Activated T-helper 17 cell treated with anti-CD3 and anti-CD28 coated beads, Interleukin-2, amount 50 U/mL, for 72 hours (primary cell): ENCODE measurements at places on chromosomes 4 and X.

DNA sequence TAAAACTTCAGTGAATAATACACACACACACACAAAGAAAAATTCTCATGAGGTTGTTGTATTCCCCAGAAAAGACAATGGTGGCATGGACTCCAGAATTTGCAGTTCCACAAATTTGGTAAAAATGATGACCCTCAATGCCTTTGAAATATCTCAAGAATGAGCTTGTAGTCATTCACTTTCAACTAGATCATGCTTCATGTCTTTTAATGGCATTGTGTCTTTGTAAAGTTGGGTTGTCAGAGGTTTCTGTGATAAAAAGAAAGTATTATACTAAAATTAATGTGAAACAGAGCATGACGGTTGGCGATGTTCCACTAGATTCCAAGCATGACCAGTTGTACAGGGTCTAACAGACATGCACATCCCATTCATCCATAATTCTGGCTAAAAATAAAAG is 685.0 kb upstream of the FRG1 start:
- no peak for ATAC-seq

DNA sequence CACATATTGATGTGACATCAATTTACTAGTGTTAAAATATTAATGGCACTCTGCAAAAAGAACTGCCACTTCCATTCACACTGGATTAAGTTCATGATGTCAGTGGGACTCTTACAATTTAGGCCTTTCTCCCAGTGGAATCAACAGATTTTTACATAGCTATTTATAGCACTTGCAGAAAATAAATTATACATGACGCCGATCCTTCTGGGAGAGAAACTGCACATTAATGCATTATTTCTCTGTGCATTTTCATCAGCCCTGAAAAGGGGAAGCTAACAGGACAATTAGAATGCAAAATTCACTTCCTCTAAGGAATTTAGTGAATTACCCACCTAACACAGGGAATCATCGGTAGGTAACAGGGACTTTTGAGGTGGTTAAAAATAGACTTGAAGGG is 15.7 kb downstream of the LGI2 start:
- no peak for ATAC-seq

DNA sequence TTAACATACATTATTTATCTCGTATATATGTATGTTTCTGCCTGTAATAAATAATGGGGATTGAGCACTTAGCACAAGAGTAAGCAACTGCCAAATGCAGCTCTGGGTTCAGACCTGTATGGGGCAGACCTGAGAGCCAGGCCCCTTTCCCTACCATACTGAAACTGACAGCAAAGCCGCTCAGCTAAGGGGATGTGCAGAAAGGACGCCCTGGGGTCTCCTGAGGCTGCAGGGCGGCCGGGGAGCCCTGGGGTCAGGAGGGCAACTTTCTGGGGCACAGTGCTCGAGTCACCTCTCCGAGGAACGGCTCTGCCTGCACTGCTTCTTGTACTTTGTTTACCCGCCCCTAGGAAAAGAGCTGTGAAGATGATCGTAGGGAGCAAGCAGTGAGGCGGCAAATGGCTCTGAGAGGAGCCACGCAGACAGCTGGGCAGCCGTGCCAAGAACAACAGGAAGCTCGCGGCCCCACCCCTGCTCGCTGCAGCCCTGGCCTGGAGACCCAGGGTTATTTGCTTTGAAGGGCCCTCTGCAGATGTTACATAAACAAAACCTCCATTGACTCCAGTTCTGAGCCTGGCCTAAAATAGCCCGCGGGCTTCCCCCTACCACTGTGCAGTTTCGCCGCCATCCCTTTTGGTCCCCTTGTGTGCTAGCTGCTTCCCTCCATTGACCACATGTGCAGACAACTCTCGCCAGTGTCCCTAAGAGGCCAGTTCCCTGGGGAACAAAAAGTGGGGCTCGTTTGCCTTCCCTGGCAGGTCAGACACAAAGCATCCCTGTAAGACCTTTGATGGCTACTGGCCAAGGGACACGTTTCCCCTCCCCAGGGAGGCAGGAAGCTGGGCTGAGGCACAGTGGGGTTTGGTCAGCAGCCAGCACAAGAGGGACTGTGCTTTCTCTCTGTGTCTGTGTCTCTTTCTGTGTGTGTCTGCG is 111.3 kb upstream of the LNX1 start:
- ATAC-seq = no peak

DNA sequence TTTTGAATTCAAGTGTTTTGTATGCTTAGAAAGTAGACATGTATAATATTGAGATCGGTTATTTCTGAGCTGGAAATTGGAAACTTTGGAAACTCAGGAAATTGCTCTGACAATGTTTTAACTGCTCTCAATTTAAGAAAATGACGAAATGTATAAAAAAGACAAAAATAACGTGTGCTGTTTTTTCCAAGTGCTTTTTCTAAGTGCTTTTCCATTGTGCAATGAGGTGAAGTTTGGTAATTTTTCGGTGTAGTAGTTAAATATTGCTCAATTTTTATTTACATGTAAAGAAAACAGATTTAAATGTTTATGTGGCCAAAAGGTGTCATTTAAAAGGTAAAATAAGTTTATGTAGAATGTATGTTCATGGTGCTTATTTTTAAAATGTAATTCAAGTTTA is 39.4 kb upstream of the RHOH start:
- ATAC-seq = no peak

GRCh38 chrX:132751063-132751690 is 207.3 kb downstream of the HS6ST2 start:
- ATAC-seq = no peak

- no peak for ATAC-seq
Measured at GRCh38 chr4:150009533-150009932, 68.7 kb upstream of the DCLK2 start.

DNA sequence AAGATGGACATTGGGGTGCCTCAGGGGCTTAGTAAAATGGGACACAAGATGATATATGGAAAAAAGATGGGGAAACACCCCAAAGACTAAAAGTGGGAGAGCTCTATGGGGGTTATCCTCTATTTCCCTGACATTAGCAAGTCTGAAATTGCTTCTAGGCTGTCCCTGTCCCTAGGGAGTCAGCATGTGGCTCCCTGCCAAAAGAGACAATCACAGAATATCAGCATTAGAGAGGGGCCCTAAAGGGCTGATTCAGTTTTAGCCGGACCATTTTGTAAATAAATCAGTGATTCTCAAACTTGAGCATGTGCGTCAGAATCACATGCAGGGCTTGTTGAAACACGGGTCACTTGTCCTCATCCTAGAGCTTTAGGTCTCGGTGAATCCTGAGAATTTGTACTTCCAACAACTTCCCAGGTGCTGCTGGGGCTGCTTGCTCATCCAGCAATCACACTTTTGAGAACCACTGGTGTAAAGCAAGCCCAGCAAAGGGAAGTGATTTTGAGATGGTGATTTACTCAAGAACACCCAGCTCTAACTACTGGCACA is 165.3 kb upstream of the DGKK start:
- ATAC-seq = no peak

DNA sequence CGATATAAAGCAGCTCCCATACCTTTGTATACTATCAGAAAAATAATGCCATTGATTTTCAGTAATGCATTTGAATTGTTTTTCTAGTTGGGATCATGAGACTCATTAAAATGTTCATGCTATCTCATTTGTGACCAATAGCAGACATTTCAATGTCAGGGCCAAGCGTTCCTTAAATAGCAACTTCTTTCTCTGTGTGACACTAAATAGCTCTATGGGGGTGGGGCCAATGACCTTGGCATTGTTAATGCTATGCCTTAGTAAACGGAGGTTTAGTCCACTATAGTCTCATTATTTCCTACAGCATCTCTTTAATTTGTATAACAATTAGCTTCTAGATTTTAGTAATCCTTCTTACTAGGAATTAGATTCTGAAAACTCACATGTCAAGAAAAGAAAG is 48.6 kb upstream of the ARHGAP24 start:
- no peak for ATAC-seq

DNA sequence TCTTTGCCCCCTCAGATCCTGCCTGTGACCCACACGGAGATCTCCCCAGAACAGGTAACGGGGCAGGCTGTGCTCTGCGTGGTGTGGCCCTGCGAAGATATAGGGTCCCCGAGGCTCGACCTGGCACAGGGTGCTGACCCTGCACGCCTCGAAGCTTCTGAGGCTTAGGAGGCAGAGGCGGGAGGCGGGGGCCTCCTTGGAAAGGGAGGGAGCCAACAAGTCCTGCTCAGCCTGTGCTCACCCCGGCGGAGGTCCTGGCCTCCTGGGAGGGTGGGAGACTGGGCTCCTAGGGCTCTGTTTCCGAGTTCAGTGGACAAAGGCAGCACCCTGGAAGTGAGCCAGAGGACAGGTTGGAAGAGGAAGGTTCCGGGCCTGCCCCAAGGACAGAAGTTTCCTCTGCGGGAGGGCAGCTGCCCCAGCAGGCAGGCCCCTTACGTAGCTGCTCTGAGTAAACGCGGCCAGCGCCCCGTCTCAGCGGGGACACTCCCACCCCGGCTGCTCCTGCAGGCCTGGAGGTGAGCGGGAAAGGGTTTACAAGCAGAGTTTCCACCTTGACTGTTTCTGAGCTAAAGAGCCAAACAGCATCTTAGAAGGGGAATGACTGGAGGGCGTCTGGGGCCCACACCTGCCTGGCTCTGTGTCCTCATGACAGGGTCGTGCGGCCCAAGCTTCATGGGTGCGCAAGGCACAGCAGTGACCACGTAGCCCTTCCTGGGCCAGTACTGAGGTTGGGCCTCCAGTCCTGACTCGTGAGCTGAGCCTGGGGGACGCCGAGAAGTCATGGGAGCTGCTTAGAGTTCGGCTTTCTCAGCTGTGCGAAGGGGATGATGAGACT is 16.1 kb downstream of the TMEM175 start:
- ATAC-seq = no peak

- no peak for ATAC-seq
Measured at GRCh38 chr4:146981651-146982050, 36.0 kb upstream of the TTC29 start.

DNA sequence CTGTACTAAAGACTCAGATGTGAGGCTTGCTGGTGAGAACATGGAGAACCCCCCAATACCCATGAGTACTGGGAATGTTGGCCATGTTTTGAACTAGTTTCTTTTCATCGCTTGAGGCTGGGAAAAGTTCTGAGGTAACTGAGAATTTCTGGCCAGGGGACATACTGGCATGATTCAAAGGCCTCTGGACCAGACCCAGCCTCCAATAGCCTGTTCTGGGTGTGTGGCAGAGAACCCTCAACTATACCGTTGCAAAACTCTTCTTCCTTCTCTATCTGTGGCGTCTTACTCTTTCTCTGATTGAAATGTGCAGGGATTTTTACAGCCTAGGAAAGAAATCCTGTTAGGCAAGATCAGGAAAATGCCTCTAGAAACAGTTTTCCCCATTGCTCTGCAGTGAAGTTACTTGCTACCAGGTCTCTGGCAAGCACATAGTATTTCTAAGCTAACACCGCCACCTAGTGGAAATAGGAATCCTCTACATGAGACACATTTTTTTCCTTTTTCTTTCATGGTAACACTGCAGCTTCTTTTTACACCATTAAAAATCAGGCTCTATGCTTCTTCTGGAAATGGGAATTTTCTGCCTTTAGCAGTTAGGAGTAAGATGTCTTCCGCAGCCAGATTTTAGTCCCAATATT is 170.7 kb upstream of the ZCCHC13 start:
- no peak for ATAC-seq

- ATAC-seq = no peak
Measured at GRCh38 chr4:1488357-1488756, 82.1 kb upstream of the NKX1-1 start.

- ATAC-seq = no peak
Measured at GRCh38 chr4:94598758-94599157, 147.0 kb downstream of the PDLIM5 start.
